Globus pallidus (tissue), 1 donor: ENCODE measurements at places on chromosomes 6 and 20.
A peak's percentile ranks its signal among the peaks of the same experiment; 100 is the strongest.

DNA sequence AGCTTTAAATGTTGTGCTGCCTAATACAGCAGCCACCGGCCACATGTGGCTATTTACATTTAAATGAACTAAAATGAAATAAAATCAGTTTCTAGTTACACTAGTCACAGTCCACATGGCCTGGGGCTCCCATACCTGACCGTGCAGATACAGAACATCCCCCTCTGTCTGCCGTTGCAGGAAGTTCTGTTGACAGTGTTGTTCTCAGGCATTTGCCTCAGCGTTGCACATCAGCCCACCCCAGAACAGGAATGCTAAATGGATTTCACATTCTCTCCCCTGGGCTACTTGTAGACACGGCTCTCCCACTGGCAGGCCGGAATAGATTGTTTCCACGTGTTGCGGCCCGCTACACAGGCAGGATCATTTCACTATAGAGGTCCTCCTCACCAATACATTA lies 26.3 kb downstream of the JAG1 start:
- no peak for DNase-seq

DNA sequence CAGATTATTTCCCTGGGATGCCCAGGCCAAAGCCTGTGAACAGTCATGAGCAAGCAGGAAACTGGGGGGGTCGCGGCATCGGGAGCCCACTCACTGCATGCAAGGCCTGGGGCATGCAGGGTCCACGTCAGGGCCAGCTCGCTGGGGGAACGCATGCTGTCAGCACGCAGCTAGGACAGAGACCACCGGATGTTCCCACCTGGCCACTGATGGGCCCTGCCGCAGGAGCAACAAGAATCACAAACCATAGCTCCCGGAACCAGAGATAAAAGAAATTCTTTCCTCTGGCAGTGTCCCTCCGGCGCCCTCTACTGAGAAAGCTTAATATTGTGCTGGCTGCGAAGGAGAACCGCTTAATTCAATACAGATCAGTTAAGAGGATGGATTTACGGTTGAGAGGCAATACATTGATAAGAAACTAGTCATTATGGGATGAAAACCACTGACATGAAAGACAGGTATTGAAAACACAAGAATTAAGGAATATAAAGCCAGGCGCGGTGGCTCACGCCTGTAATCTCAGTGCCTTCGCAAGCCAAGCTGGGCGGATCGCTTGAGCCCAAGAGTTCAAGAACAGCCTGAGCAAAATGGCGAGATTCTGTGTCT lies 32.6 kb downstream of the C6orf15 start:
- peak; percentile 82 for DNase-seq

DNA sequence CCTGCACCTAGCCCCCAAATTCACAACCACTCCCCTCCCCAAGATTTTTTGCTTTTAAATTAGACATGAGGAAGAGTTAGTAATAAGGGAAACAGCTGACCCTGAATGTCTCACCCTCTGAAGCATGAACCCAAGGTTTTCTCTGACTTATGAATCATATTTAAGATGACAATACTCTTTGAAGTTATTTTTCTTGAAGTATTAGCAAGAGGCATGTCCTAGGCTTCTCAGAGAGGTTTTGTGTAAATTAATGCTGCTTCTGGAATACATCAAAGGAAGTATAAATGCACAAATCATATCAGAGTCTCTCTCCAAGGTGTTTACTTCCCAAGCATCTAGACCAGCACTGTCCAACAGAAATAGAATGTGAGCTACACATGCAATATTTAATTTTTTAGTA lies 408.1 kb upstream of the MARCKS start:
- no peak for DNase-seq

GRCh38 chr6:150119173-150119572 lies 23.7 kb upstream of the PPP1R14C start:
- DNase-seq: no peak

GRCh38 chr6:49328051-49328744 lies 134.9 kb downstream of the MMUT start:
- DNase-seq: no peak
